NCI-H748 treated with DMSO at 0.1 percent for 48 hours (cell line): ENCODE measurements at places on chromosomes 7 and 10.

- no peak for DNase-seq
These were observed 254.9 kb downstream of the KIAA1217 start for GRCh38 chr10:24463611-24464426.

GRCh38 chr10:122234416-122234815, 36.7 kb upstream of the BTBD16 start:
- peak; percentile 28 for DNase-seq

GRCh38 chr7:1854866-1855724, 185.0 kb downstream of the ELFN1 start:
- no peak for DNase-seq

DNA sequence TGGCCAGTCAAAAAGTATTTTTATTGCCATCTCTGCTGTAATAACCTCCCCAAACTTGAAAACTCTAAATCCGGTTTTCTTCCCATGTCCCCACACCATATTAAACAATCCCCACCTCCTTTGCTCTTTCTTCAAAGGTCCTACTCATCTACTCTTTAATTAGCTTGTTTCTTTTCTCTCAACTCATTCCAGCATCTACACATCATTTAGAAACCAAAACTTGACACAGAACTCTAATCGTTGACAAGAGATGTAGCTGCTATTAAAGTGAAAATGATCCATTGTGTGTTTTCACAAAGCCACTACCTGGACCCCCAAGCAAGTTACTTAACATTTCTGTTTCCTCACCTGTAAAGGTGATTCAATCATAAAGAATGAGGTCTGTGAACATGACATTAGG, 436.3 kb upstream of the NPVF start:
- no peak for DNase-seq

DNA sequence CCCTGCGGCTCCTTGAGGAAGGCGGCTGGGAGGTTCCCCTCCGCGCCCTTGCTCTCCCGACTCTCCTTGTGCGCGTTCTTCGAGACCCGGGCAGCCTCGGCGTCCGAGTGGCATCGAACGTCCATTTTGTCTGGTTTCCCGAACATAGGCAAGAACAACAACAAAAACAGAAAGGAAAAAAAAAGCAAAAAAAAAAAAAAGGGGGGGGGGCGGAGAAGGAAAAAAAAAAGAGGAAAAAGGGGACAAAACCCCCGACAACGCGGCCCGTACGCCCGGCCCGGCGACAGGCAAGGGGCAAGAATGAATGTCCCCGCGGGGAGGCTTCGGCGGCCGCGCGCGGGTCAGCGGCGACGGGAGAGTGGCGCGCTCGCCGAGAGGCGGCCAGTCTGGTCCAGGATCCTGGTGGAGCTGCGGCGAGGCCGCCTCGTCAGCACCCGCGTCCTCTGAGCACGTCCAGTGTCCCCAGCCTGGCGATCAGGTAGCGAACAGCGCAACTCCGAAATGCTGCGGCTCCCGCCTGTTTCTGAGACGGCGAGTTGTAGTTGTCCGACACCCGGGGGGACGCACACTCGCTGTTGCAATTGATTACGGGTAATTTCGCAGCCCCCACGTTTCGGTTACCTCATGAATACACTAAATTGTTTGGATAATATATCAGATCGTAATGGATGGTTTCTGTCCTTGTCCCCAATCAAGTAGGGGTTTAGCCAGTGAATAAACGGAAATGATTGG, at the start of gene VAX1:
VAX1 (minus strand) TSS at position 360 of the 732 bp plus-strand sequence; CDS start at position 146, 214 bp downstream.
- peak; percentile 15 for DNase-seq

- no peak for DNase-seq
These were observed 102.5 kb upstream of the RPA3 start for GRCh38 chr7:7820939-7821338.

DNA sequence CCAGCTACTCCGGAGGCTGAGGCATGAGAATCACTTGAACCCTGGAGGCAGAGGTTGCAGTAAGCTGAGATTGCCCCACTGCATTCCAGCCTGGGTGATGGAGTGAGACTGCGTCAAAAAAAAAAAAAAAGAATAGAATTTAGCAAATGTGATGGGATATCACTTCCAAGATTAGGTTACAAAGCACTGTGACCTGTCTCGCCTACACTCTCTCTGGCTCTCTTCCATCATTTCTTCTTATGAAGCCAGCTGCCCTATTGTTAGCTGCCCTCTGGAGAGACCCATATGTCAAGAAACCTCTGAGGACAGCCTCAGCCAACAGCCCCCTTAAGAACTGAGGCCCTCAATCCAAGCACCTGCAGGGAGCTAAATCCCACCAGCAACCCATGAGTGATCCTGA, 28.2 kb downstream of the ARHGAP21 start:
- DNase-seq, result no peak

- no peak for DNase-seq
These were observed 183.6 kb upstream of the DGKB start for GRCh38 chr7:15086131-15086611.

GRCh38 chr10:103985726-103986125, 18.8 kb downstream of the SLK start:
- DNase-seq, result no peak

DNA sequence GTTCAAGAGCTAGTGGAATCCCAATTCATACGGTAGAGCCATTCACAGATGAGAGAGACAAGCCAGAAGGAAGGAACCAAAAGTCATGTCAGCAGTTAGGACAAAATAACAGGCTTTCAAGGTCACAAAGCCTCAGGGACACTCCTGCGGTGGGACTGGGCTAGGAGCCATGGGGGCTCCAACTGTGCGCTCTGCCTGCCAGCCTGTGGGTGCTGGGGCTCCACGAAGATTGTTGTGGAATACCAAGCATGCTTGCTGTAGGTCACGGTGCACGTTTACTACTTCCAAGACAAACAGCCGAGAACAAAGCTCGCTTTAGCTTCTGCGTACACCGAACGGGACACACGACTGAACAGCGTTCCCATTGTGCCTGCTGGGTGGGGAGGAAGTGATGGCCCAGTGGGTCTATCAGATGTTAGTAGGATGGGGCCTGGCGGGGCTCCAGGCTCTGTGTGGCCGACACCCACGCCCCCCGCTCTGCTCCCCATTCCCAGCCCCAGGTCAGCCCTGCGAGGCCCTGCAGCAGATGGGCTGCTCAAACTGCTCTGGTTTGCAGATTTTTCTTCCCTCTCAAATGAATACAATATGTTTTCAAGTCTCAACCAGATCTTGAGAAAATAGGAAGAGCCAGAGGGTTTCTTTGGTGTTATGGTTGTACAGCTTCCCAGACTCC, 158.9 kb downstream of the EGFR start:
- no peak for DNase-seq

- no peak for DNase-seq
These were observed 666.3 kb downstream of the CCSER2 start for GRCh38 chr10:84994722-84995121.

DNA sequence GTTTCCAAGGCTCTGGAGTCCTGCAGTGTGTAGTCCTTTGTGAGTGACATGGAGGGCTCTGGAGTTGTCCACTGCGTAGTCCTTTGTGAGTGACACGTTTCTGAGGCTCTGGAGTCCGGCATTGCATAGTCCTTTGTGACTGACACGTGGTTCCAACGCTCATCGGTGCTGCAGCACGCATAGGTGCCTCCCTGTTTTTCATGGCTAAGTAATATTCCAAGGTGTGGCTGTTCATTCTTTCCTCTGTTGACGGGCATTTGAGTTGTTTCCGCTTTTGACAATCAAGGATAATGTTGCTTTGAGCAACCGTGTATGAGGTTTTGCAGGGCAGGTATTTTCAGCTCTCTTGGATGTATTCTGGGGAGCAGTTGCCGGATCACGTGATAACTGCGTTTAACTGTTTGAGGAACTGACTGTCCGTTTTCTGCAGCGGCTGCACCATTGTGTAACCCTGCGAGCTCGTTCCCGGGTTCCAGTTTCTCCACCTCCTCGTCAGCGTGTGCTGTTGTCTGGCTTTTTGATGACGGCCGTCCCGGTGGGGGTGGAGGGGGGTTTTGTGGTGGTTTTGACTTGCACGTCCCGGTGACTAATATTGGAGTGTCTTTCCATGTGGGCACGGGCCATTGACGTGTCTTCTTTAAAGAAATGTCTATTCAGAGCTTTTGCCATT, 21.1 kb downstream of the FAM20C start:
- no peak for DNase-seq

GRCh38 chr7:159099711-159100231, 44.9 kb downstream of the VIPR2 start:
- no peak for DNase-seq

DNA sequence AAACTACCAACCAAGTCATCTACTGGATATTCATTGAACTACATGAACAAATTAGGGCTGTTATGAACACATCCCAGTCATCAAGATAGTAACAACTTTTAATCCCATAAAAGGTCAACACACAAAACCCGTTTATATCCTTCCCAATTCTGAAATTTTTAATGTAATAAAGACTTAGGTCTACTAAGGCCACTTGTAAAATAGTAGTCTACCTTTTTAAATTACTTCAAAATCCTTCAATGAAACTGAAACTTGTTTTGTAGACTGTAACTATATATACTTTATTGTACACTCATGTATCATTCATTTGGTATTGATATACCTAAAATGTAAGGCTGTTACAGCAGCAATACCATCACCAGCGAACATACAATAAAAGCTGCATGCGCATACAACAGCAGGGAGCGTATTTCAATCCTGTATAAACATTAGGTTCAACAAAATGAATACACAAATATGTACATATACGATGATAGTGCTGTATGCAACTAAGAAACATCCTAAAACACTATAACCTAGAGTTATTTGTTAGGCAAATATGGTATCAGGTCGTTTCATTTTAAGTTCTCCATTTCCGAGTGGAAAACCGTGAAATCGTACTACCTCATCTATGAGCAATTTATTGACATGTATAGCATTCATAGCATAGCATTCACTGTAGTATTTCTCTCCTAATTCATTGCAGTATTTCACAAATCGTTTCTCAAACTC, 973 bp downstream of the ATAD1 start:
- no peak for DNase-seq
